ENCODE measurements at places on chromosomes 5 and 9.

- DNase-seq = no peak
These were observed 3.3 kb downstream of the SNAPC3 start for GRCh38 chr9:15426019-15426418.

- no peak for DNase-seq
These were observed 27.8 kb downstream of the CSF1R start for GRCh38 chr5:150058480-150059126.

GRCh38 chr5:112417931-112418658 is 982 bp downstream of the EPB41L4A start:
- DNase-seq = peak; percentile 50

GRCh38 chr9:127832248-127832647 is 22.2 kb downstream of the ENG start:
- no peak for DNase-seq

DNA sequence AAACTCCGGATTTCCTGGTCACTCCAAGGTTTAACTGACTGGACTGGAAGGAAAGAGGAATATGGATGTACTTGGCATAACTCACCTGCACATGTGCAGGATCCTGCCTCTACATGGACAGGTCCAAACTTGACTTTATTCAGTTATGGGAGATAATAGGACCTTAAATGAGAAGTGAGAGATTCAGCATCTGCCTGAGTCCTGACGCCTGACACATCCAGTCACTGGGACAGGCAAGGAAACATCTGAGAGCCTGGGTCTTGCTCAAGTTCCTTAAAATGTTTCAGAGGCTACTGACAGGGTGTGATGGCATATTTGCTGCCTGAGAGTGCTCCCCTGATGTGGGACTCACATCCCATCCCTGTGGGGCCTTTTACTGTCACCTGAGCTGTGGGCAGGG is 34.9 kb downstream of the ZNF354A start:
- DNase-seq = no peak

DNA sequence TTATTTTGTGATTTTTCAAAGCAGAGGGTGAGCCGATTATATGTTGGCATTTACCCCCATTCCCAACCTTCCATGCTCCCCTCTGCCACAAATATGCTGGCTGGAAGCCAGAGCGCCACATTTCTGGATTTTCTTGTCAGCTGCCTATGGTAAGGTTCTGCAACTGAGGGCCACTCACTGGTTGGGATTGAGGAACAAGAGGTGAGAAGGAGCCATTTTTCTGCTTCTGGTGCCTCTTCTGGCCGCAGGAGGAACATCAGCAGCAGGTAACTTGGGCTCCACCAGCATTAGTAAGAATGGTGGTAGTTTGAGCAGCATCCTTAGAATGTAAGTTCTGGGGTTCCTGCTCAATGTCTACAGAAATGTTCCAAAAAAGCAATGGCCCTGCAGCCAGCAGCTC is 159.5 kb upstream of the MAST4 start:
- DNase-seq = no peak

DNA sequence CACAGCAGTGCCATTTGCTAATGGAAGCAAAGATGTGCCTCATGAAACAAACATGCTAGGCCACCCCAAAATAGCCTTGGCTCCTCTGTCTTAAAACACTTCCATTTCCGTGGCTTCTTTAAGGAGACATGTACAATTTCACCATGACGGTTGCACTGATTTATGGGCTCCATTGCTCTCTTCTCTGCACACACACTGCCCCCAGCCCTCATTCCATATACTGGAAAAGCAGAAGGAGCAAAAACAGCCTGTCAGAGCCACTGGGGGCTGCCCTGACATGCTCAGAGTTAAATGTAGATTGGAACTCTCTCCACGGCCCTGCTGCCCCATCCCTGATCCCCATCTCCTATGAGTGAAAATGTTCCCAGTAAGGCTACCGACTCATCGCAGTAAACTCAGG is 114.8 kb downstream of the ROR2 start:
- DNase-seq = no peak

Data from transverse colon (tissue), 4 donors.